ENCODE measurements at places on chromosomes 5 and 9.

DNA sequence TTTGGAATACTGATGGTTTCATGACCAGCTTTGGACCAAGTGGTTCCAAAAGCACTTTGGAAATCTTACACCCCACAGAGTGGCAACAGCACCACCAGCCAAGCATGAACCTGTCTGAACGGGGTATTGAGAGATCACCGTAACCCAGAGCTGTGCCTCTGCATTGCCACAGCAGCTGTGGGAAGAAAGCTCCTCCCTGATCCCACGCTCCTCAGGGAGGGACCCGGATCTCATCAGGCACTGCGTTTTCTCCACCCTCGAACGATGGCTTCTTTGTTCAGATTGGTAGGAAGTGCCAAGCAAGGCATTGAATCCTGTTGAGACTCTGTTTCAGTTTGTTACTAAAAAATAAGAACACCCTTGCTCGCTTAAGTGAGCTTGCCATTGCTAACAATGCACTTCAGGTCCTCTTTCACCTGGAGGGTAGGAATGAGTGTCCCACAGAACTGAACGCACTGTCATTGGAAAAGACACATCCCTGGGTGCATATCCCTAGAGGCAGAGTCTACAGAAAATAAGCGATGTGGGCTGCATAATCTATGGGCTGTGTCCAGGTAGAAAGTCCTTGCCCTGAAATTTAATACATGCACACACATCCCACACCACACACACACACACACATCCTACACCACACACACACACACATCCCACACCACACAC lies 118.0 kb upstream of the ICE1 start:
- DNase-seq = no peak

DNA sequence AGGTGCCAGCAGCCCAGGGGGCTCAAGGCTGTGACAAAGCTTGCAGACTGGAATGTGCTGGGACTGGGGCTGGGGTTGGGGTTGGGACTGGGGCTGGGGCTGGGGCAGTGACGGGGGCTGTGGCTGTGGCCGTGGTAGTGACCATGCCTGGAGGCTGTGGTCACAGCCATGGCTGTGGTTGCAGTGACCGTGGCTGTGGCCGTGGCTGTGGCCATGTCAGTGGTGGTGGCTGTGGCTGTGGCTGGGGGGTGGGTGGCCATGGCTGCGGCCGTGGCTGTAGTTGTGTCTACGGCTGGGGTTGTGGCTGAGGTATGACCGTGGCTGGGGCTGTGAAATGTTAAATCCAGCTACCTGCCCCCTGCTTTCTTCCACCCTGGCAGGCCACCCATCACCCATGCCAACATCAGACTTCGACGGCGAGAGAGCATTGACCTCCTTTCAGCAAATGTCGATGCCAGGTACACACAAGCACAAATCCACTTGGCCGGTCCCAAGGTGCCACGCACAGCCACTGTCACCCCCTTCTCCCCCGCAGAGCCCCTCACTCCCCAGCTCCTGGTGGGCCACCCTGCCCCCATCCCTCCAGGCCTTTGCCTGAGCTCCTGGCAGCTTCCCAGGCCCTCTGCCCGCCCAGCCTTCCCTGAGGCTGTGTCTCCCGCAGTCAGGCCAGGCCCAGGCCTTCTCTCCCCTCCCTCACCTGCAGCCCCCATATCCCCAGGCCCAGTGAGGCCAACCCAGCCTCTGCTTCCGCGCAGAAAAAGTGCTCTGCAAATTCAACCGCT lies 15.3 kb downstream of the LCN9 start:
- DNase-seq = no peak

GRCh38 chr5:168312606-168313295 lies 21.3 kb downstream of the WWC1 start:
- no peak for DNase-seq

DNA sequence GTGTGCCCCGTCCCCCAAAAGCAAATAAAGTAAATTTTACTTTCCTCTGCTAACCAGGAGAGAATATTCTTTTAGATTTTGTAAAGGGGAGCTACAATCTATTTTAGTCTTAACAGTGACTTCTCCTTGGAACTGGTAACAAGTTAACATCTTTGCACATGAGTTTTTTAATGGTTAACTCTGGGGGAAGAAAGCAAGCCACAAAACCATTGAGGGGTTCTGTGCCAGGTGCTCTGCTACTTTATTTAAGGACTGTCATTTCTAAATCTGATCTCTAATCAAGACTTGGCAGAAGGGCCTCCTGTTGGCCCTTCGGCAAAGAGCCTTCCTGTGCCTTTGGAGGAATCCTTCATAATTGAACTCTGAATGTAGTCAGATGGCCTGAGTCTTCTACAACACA lies 153.4 kb downstream of the SLC12A2 start:
- no peak for DNase-seq

DNA sequence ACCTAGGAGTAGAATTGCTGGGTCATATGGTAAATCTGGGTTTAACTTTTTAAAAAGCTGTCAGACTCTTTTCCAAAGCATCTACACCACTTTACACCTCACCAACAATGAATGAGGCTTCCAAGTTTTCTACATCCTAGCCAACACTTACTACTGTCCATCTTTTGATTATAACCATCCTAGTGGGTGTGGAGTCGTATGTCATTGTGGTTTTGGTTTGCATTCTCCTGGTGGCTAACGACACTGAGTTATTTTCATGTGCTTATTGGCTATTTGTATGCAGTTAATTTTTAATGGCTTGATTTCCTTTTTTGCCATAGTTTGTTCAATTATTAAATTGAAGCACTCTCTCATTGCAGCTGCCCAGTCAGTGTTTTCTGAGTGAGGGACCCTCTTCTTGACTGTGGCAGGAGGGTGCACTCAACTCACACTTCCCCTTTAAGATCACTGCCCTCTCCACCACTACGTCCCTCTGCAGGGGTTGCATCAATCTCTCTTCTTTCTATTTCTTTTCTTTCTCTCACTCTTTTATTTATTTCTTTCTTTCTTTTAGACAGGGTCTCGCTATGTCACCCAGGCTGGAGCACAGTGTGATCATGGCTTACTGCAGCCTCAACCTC lies 182.3 kb downstream of the C9orf152 start:
- no peak for DNase-seq

DNA sequence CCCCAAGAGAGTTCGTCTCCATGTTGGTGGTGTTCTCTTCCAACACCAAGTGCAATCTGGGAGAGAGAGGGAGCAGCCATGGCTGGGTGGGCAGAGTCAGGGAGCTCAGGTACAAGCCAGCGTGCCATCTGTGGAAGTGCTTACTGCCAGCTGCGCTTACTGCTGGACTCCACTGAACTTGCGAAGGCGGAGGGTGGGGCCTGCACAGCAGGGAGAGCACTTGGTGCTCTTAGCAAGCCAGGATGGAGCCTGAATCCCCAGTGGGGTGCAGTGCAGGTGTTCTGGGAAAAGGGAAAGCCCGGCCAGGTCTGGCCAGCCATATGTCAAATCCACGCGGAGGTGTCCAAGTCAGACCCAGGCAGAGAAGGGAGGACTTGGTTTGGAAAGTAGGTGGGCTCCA lies 142.0 kb downstream of the FANCC start:
- no peak for DNase-seq

DNA sequence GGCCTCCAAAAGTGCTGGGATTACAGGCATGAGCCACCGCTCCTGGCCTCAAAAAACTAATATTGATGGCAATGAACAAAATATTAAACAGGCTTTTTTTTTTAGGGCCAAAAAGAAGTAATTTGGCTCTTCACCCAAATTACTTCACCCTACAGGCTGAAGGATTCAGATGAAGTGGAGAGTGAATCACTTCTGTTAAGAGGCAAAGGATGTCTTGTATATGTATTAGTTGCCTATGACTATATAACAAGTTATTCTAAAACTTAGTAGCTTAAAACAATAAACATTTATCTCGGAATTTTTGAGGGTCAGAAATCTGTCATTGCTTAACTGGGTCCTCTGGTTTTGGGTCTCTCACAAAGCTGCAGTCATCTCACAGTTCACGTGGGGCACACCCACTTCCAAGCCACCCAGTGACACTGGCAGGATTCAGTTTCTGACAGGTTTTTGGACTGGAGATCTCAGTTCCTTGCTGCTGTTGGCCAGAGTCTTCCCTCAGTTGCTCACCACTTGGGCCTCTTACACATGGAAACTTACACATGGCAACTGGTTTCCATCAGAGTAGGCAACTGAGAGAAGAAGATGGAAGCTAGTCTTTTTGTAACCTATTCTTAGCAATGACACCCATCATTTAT lies 66.7 kb downstream of the IQGAP2 start:
- DNase-seq = no peak

DNA sequence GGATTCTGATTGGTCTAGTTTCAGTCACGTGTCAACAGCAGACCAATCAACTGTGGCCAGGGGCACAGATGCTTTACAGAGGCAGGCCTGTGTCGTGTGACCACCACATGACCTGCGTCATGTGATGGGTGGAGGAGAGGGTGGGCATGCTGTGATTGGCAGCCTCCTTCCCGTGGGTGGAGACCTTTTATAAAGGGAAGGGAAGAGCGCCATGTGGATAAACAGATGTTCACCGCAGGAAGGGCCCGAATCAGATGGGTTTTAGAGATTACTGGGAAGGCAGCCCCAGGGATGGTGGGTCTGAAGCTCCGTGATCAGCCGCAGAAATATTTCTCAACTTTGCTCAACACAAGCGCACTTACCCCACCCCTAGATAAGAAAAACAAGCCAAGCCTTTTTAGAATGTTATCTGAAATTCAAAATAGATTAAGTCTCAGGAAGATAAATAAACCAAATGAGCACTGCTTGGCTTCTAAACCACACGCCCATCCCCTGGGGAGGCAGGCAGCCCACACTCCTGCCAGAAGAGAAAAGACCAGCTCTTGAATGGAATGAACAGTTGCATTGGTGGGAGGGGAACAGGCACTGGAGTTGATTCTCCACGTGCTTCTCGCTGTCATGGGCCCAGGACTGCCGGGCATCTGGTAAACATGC lies 43.6 kb downstream of the ROPN1L start:
- peak; percentile 98 for DNase-seq

DNA sequence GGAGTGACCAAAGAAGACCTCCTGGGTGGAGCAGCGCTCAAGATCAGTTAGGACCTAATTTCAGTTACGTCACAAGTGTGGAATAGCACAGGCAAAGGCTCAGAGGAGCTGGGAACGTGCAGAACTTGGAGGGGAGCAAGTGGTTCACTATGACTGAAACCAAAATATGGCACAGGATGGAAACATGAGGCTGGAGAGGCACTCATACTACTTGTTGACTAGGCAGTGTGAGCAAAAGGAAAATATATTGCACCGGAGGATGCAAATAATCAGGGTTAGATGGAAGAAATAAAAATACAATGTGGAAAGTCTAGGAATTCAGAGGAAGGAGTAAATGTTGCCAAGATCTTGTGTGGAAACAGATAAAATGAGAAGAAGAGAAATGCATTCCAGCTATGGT lies 148.3 kb downstream of the DCP2 start:
- DNase-seq = no peak

- DNase-seq = peak; percentile 7
Measured at GRCh38 chr5:163379298-163380155, 57.9 kb upstream of the CCNG1 start.

GRCh38 chr5:115637507-115637906 lies 11.7 kb upstream of the TMED7 start:
- no peak for DNase-seq

DNA sequence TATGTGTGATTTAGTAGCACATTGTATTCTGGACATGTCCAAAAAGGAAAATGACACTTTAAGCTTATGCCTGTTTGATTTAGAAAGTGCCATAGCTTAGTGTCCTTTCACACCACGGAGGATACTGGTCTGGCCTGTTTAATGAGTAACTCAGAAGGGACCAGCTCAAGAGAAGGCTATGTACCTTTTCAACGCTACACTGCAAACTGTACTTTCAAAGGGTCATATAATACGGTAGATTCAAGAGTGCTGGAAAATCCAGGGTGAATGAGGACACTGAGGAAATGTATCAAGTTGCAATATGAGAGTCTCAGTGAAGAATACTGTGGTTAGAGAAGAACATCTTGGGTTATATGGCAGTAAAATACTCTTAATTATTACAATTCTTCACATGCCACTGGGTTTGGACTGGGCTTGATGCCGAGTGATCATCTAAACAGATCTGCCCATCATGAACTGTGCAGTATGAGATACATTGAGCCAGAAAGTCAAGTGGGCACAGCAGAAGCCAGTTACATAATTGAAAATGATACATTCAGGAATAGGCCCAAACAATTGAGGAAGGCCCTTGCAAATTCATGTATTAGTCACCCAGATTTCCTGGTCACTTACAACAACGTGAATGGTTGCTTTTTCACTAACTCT lies 1211.5 kb upstream of the CDH9 start:
- no peak for DNase-seq

DNA sequence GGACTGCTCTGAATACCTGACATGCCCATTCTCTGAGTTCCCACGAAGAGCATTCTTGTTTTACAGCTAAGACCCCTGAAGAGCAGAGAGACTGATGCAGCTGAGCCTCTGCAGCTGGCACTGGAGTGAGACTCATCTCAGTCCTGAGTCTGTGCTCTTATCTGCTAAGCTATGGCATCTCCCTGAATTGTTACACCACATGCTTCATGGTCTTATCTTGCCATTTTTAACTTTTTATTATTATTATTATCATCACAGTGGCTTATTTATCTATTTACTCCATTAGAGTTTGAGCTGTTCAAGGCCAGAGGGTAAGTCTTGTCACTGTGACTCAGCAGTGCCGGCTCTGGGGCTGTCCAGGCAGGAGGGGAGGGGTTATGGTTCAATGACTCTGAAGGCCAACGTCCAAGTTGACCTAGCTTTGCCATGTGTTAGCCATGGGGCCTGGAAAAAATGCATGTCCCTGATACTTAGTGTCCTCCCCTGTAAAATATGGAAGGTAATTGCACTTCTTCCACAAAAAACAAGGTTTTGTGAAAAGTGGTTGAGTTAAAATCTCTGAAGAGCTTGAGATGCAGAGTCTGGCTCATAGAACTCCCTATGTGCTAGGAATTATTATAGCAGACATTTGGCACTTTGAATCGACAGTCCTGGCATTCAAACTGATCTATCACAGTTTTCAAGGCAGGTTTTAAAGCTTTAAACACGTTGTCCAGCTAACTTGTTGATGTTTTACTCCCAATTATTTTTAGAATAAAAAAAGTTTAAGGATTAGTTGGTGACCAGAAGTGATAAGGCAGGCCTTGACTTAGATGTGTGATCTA lies 94.6 kb downstream of the ALDH1A1 start:
- DNase-seq = no peak

DNA sequence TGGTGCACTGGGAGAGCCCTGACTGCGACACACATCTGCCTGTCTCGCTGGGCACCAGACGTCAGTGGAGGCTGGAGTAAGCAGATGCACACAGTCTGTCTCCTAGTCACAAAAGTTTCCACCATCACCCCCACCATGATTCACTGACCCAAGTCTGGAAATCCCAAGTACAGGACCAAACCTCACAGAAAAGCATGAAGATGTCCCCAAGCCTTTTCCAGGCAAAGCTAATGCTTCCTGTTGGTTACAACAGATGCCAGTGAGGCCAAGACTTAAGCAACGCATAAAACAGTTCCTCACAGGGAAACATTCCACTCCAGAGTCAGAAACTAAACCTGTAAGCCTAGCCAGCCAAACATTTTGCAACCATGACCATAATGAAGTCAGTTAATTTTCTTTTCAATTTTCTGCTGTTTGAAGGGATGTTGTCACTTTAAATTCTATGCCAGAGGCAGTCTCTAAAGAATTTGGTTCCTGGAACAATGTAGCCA lies 259.3 kb upstream of the SLC30A5 start:
- DNase-seq = no peak

GRCh38 chr5:178247481-178248456 lies 15.2 kb upstream of the PHYKPL start:
- DNase-seq = no peak
